GM03348 (cell line): ENCODE measurements at places on chromosomes 6 and 20.

- no peak for DNase-seq
Observed at GRCh38 chr6:96014846-96015517, 792 bp upstream of the FUT9 start.

- DNase-seq, result no peak
Observed at GRCh38 chr6:26104457-26105108, 17.4 kb downstream of the HFE start.

DNA sequence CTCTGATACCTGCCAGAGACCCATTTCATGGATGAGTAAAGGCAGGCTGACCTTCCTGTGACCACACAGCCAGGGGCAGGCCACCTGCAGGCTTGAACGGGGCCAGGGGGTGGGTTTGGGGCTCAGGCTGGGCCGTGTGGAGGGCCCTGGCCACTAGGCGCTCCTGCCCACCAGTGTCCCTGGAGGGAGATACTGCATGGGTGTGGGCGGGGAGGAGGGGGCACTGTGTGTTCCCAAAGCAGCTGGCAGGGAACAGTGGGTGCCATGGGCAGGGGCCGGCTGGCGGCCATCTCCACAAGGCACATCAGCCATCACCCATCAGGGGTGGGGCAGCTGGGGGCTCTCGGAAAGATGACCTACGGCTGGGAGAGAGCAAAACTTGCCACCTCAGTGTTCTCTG is 15.4 kb downstream of the SRC start:
- no peak for DNase-seq

DNA sequence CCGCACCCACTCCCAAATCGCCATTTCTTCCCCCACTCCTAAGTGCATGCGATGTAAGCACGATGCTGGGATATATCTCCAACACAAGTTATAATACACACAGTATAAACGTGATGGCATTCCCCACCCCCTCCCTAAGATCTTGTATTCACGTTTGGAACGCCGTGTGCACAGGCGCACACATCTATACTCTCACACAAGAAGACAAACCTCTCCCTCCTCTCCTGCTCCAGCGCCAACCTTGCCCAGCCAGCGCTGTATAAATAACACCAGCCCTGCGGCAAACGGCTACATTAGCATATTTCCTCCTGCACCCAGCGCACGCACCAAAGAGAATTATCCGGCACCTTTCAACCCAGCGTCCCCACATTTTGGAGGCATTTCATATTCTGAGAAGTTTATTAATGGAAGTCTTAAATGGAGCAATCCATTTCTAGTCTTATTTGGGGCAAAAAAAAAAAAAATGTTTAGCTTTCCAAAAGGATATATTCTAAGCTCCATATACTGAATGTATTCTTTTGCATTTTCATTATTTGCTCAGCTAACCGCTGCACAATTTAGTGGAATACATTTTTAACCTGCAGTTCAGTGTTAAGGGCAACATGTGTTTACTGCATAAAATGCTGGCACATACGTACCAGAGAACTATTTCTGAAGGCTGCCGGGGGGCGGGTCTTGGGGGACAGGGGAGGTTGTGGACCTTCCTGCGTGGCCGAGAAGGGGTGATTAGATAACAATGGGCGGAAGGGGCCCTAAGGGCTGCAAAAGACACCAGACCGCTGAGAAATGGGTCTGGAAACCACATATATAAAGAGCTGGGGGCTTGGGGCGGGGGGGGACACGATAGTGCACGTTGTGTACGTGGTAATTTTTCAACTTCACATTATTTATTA is 1.1 kb upstream of the SLC22A23 start:
- DNase-seq, result peak; percentile 16

DNA sequence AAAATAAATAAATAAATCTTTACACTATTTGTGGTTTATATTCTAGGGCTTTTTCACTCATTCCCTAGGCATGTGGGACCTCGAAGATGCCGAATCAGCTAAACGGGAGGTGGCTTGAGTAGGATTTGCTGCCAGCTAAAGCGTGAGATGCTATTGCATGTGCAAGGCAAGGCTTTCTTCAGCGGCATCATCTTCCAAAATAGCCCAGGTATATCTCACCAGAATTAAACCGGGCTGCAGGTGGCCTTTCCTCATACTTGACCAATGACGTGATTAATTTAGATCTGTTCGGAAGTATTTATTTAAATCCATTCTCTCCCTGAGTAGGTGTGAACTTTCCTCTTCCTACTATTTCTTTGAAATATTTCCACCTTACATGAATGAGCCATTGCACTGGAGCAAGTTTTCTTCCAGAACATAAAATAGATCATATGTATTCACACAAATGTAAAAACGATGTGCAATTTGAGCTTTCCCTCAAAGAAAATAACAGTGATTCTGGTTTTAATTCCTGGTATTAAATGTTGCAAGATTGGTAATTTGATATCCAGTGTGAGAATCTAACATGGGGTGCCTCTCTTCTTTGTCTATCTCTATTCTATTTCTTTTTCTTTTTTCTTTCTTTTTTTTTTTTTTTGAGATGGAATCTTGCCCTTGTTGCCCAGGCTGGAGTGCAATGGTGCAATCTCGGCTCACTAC is 24.3 kb upstream of the ZNF217 start:
- DNase-seq, result no peak

GRCh38 chr6:130050230-130050629 is 31.8 kb downstream of the L3MBTL3 start:
- DNase-seq, result peak; percentile 13

GRCh38 chr6:140541288-140541687 is 1166.8 kb upstream of the CITED2 start:
- DNase-seq, result no peak

GRCh38 chr6:53696341-53696740 is 30.8 kb upstream of the KLHL31 start:
- DNase-seq, result no peak

DNA sequence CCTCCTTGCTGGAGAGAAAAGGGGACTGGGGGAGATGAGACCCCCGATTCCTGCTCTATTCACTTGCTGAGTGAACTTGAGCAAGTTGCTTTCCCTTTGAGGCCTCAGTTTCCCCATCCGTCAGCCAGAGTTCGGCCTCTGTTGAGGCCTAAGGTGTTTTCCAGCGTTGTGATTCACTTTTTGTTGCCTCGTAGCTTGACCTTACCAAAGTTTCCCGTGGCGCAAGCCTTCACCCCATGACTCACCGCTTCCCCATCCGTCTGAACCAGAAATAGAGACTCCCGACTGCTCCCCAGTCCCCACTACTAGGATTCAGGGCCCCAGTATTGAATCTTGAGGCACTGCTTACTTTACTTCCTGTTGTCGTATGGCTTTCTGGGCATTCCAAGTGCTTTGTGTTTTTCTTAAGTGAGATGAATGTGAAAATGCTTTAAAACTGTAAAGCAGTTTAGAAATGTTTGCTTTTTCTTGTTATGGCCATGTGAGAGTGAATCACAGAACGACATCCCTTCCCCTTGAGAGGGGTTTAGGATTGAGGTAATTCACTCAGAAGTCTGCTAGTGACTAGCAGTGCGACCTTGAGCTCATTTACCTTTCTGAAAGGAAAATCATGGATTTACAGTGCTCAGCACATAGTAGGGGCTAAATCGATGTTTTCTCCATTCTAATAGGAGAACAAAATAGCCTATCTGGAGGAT is 1.2 kb downstream of the CHMP4B start:
- peak; percentile 78 for DNase-seq

- DNase-seq, result no peak
Observed at GRCh38 chr20:54221996-54222890, 14.4 kb downstream of the PFDN4 start.

- DNase-seq, result no peak
Observed at GRCh38 chr20:56656632-56657031, 27.5 kb downstream of the TFAP2C start.
